Fibroblast of villous mesenchyme (primary cell): ENCODE measurements at places on chromosomes 11 and 22. TPM values are rescaled to one million over a fixed set of nuclear protein-coding genes. Genes with fewer than 3 reads are reported as not detected.

DNA sequence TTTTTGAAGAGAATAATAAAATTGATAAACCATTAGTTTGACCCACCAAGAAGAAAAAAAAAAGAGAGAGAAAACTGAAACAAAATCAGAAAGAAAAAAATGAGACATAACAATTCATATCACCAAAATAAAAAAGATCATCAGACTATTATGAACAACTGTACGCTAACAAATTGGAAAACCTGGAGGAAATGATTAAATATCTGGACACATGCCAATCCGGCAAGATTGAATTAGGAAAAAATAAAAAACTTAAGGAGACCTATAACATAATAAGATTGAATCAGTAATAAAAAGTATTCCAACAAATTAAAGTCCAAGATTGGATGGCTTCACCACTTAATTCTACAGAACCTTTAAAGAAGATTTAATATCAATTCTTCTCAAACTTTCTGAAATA lies 136.7 kb downstream of the CASP12 start:
- no peak for DNase-seq

GRCh38 chr11:35016916-35017315 lies 100.5 kb downstream of the PDHX start:
- no peak for DNase-seq

- DNase-seq, result peak; percentile 48
Observed at GRCh38 chr11:122267602-122268001, 151.6 kb upstream of the BLID start.

GRCh38 chr11:72937439-72937838 lies 123.2 kb downstream of the ATG16L2 start:
- DNase-seq, result no peak

- DNase-seq, result no peak
Observed at GRCh38 chr22:22886546-22886945, 1.1 kb upstream of the IGLL5 start.

- peak; percentile 3 for DNase-seq
Observed at GRCh38 chr11:36774603-36775002, 176.6 kb upstream of the RAG2 start.

DNA sequence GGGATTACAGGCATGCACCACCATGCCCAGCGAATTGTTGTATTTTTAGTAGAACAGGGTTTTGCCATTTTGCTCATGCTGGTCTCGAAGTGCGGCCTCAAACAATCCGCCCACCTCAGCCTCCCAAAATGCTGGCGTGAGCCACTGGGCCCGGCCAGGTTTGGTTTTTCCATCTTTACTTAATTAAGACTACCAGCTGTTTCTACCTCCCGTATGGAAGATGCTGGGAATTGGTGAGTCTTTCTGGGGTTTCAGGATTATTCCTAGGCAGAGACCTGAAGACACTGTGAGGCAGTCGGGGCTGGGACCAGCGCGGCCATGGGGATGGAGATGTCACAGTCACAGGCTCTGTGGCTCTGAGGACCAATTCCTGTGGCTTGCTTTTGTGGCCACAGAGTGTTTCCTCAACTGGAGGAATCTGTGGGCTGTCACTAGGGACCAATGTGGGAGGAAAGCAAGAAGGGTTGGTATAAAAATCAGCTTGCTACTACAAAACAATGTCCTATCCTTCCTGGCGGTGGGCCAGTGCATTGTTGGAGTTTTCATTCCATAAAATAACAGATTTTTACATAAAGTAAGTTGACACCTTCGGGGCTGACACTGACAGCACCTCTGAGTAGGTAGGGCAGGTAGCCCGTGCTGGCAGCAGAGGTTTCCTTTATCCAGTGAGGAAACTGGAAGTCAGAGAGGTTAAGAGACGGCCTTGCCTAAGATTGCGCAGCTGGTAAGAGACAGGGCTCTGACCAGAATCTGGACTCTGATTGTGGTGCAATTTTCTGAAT lies 8.4 kb upstream of the FTH1 start:
- no peak for DNase-seq

GRCh38 chr11:17777086-17777737 lies 42.6 kb downstream of the KCNC1 start:
- no peak for DNase-seq

DNA sequence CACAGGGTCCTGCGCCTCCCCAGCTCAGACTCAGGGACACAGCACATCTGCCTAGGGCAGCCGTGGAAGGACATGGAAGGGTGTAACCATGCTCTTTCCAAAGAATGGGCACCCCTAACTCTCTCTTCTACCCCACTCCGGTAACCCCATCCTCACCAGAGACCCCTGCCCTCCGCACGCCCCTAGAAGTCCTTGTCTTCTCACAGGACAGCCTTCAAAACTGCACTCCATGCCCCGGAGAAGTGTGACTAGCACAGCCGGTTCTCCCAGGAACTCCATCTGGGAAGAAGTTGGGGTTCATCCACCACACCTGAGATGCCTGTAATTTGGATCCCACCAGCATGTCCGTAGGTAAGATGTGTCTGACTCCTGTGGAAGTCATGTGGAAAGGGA lies 25.0 kb downstream of the P2RY2 start:
- DNase-seq, result no peak

- DNase-seq, result no peak
Observed at GRCh38 chr22:43891360-43892182, at the start of gene PNPLA5. Gene PNPLA5 (minus strand): TSS chr22:43892013. CDS start chr22:43891880, 133 bp downstream.

DNA sequence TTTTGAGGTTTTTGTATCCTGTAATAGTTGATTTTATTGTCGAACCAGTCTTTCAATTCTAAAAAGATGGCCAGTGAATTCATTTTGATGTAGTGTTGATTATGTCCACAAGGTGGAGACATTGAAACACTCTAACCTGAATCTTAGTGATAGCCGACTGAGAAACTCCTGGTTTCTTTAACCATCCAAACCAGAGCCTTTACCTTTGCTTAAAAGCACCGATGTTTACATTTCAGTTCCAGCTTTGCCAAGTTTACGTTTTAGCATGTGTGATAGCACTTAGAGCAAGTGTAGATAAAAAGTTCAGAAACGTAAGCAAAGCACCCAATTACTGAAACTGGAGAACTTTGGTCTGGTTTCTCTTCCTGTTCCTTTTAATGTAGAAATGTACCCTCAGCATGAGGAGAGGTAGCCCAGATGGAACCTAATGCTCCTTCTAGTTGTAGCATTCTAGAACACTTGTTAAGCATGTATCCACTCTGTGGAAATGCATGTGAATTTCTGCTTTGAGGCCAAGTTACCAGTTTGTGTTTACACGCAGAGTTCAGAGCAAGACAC lies 208.6 kb downstream of the DBX1 start:
- peak; percentile 68 for DNase-seq

DNA sequence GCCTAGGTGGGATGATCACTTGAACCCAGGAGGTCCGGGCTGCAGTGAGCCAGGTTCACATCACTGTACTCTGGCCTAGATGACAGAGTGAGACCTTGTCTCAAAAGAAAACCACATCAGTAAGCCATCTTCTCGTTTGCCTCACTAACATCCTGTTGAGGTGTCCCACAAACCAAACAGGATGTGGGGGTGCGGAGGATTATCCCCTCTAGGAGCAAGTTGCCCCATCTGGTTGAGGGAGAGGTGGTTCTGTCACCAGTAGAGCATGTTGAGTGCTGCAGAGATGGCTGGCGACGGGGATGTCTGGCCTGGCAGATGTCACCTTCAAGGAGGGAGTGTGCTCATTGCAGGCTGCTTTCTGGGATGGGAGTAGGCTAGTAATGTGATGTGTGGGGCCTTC lies 72.4 kb downstream of the ZNRF3 start:
- DNase-seq, result peak; percentile 23

Gene ANO5
- total RNA-seq, result under 0.01 and 0.32 TPM in 2 replicates

Gene RAG1
- 0.32 and 0.86 TPM in 2 replicates for total RNA-seq

Gene MRGPRD
- not detected in 2 replicates for total RNA-seq

Gene TMEM126A
- 39.9 and 46.6 TPM in 2 replicates for total RNA-seq
